Effector CD8-positive, alpha-beta T cell (primary cell): ENCODE measurements at places on chromosomes 3 and 15.

DNA sequence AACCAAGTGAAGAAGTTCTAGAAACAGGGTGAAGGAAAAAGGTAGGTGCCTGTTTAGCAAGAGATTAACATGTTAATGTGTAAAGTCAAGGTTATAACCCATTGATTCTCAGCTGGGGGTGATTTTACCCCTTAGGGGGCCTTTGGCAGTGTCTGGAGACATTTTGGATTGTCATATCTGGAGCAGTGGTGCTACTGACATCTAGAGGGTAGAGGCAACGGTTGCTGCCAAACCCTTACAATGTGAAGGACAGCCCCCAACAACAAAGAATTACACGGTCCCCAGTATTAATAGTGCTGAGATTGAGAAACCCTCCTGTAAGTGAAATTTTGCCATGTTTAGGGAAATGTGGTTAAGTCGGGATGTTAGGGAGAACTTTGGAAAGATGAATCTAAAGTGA lies 74.7 kb downstream of the CRYBG3 start:
- no peak for DNase-seq

DNA sequence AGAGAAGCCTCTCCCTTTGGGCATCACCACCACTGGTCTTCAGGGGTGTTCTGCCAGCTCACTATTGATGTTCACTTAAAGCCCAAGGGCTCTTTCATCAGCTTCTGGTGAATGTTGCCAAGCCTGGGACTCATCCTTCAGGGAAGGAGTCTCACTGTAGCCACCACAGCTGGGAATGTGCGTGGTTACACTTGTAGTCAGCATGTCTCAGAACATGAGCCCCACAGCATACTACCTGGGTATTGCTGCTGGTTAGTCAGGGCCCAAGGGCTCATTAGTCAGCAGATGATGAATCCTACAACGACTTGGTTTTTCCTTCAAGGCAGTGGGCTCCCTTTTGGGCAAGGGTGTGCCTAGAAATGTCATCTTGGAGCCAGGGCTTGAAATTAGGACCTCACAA lies 412.9 kb downstream of the VGLL3 start:
- no peak for DNase-seq

DNA sequence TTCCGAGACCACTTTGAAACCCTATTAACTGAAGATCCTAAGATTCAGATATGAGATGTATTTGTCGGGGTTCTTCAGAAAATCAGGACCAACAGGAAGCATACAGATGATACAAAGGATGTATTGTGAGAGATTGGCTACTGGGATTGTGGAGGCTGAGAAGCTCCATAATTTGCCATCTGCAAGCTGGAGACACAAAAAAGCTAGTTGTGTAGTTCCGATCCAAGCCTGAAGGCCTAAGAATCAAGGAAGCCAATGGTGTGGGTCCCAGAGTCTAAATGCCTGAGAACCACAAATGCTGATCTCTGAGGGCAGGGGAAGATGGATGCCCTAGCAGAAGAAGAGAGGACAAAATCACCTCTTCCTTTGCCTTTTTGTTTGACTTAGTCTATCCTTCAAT lies 10.9 kb upstream of the PLSCR1 start:
- no peak for DNase-seq

DNA sequence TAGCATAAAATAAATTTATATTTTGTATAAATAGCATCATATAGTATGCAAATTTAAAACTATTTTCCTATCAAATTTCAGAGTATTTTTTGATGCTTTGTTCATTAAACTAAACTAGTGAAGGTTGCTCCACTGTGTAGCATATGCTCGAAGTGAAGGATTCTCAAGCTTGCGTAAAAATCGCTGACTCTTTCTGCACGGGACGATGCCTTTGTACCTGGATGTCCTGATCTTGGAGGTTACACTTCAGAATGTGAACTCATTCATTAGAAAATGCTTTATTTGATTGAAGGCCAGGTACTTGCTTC lies 305.0 kb downstream of the WDR72 start:
- DNase-seq, result no peak

DNA sequence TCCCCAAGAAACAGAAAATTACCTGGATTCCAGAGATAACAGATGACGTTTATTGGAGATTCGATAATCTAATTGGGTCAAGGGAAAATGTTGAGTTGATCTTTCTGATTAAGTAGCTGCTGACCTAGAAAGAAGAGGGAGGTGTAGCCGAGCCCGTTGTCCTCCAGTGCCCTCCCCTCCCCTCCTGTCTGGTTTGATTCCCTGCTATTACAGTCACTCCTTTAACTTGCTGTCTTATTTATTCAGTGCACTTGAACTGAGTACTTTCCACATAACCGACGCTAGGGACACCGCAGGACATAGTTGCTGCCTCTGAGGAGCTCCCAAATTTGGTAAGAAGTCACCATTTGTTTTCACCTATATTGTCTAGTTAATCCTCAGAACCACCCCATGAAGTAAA lies 103.7 kb downstream of the AQP9 start:
- no peak for DNase-seq
